Right lung (tissue), 10 donors: ENCODE measurements at places on chromosomes 6 and 20. TPM values are rescaled to one million over a fixed set of nuclear protein-coding genes. Genes with fewer than 3 reads are reported as not detected.

GRCh38 chr6:34285448-34286164, 36.8 kb upstream of the SMIM29 start:
- no peak for DNase-seq

- DNase-seq = peak; percentile 6
Measured at GRCh38 chr20:21767739-21768223, 62.3 kb downstream of the PAX1 start.

GRCh38 chr20:6014957-6015356, 38.9 kb downstream of the LRRN4 start:
- DNase-seq = no peak

DNA sequence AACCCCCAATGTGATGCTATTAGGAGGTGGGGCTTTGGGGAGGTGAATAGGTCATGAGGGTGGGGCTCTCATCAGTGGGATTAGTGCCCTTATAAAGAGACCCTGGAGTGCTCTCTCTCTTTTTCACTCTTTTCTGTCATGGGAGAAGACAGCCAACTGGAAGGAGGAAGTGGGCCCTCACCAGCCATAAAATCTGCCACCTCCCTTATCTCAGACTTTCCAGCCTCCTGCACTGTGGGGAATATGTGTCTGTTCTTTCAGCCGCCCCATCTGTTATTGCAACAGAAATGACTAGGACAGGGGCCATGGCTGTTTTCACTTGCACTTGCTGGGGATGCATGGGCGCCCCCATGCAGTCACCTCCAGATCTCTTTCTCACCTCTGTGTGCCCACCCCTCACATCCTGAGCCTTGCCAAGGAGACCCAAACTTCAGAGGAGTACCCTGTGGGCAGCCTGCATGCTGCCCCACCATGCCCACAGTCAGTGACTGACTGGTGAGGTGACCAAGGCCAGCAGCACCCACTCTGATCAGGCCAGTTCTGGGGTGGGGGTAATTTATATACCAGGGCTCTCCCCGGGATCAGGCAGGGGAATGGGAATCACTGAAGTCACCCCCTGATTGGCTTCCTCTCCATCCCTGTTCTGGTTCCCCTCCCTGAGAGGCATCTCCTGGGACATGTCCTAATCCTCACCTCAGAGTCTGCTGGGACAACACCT, 118.4 kb downstream of the ANKRD60 start:
- no peak for DNase-seq

DNA sequence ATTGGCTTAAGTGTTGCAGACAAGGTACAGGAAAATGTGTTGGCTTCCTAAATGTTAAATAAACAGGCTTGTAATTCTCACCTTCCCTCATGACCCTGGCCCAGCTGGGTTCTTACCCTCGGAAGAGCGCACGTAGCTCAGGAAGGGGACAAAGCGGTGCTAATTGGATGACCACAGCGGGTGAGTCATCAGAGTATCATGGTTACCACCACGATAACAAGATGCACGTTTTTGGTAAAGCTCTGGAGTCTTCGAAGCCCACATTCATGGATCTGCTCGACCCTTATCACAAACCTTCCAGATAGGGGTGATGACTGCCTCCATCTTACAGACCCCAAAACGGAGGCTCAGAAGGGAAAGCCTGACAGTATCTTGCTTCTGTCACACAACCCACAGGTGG, 32.8 kb downstream of the APCDD1L start:
- no peak for DNase-seq

DNA sequence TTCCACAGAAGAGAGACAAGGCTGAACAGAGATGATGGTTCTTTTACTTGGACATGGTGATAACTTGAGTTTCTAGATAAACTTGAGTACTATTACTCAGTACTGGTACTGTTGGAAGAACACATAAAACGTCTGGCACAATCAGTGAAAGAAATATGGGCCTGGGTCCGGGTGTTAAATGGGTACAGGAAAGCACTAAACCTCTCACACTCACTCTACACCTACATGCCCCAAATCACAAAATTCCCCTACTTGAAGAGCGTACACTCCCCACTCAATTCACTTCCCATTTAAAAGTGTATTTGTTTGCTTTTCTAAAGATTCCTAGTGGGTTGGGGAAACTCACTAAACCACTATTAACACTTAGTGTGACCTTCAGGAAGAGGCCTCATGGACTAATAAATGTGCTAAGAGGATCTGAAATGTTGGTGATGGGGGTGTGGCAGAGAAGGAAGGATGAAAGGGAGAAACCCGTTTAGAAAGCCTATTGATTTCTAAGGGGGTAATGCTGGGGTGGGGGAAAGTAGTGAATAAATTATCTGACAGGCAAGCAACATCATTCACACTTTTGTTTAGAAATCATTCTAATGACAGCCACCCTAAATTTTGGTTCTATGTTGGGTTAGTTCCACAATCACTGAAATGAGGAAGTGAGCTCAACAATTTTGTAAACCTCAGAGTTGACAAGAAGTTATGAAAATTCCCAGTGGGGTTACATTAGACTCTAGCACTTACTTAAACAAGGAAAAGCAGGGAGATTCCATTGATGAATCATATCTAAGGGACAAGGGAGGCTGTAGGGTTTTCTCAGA, 222.6 kb upstream of the MARCKS start:
- DNase-seq = no peak

Gene PSMG4
- polyA plus RNA-seq = 23.2 TPM

Gene NFATC2
- polyA plus RNA-seq = 8.7 TPM
